ENCODE measurements at places on chromosomes 4 and X. TPM values are rescaled to one million over a fixed set of nuclear protein-coding genes. Genes with fewer than 3 reads are reported as not detected.

DNA sequence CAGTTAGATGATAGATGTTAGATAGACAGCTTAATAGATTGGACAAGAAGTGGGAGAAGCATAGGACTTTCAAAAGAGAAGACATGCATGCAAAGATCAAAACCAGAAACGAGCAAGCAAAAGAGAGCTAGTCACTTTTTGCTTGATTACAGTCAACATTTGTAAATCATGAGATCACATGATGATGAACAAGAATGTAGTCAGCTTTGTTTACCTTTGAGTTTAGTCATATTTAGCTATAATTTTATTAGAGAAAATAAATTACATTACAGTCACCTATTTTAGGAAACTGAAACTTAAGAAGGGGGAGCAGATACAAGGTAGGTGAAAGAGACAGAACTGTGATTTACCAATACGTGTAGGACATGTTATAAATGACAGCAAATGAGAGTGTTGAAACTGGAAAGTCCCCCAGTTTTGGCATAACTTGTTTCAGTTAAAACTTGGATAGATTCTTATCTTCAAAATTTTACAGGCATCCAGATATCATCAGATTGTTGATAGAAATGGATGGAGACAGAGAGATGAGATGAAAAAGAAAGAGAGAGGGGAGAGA is 1083.1 kb upstream of the PCDH10 start:
- peak; percentile 28 for DNase-seq
- no peaks in the 10 kb centered on the region for H3K27me3 ChIP-seq
- peak overlapping the region; percentile 51 for H3K4me3 ChIP-seq
- peaks cover 12% of the 10 kb centered on the region for H3K4me1 ChIP-seq
- H3K27ac ChIP-seq = peak overlapping the region; percentile 15

GRCh38 chrX:88202149-88202548 is 544.9 kb upstream of the CPXCR1 start:
- H3K4me1 ChIP-seq = no peaks in the 10 kb centered on the region
- H3K27ac ChIP-seq = no peak overlapping the region
- no peaks in the 10 kb centered on the region for H3K36me3 ChIP-seq
- H3K4me3 ChIP-seq = no peak overlapping the region
- no peak for DNase-seq

DNA sequence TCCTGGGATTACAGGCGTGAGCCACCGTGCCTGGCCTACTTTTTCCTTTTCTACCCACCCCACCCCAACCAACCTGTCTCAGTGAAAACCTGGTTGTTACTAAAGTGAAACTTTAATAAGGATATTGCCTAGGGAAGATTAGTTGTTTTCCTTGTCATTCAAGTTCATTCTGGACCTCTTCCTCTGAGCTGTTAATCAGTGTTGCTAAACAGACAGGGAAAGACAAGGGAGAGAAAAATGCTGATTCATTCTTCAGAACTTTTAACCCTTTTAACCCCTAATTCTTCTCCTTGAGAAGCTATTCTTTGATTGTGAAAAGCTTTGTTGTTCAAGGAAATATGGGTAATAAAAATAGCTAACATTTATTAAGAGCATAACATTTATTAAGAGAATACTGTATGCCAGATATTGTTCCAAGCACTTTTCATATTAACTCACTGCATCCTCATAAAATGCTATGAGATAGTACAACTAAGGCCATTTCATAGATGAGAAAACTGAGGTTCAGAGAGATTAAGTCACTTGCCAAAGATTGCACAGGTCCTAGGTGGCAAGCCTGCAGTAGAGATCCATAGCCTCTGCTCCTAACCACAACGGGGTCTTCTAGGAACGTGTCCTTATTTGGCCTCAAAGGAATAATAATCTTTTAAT is 34.8 kb downstream of the OSTC start:
- peaks cover 6% of the 10 kb centered on the region for H3K4me1 ChIP-seq
- H3K27me3 ChIP-seq = peaks cover 2% of the 10 kb centered on the region
- H3K36me3 ChIP-seq = no peaks in the 10 kb centered on the region
- H3K4me3 ChIP-seq = no peak overlapping the region

GRCh38 chrX:38937400-38937799 is 136.1 kb downstream of the MID1IP1 start:
- no peaks in the 10 kb centered on the region for H3K27me3 ChIP-seq
- DNase-seq = no peak
- no peak overlapping the region for H3K27ac ChIP-seq
- H3K36me3 ChIP-seq = no peaks in the 10 kb centered on the region

Gene TBC1D25
- 13.8 TPM for total RNA-seq

Gene TRAM1L1
- not detected for total RNA-seq

Gene TMSB15C
- 0.96 TPM for total RNA-seq

All from HFFc6 (cell line).